ENCODE measurements at places on chromosomes 16 and 17.

GRCh38 chr16:67857547-67858233 lies 10.2 kb upstream of the CENPT start:
- DNase-seq: no peak

DNA sequence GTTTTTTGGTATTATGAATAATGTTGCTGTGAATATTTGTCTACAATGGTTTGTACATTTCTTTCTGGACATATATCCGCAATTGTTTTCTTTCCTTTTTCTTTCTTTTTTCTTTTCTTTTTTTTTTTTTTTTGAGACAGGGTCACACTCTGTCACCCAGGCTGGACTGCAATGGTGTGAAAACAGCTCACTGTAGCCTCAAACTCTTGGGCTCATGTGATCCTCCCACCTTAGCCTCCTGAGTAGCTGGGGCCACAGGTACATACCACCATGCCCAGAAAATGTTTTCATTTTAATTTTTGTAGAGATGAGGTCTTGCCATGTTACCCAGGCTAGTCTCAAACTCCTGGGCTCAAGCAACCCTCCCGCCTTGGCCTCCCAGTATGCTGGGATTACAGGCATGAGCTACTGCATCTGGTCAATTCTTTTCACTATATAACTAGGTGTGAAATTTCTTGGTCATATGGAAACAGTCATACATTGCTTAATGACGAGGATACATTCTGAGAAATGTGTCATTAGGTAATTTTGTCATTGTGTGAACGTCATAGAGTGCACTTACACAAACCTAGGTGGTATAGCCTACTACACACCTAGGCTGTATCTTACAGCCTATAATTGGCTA lies 15.2 kb downstream of the IL21R start:
- no peak for DNase-seq

- no peak for DNase-seq
Observed at GRCh38 chr16:65919145-65919985, 447.1 kb upstream of the CDH5 start.

- no peak for DNase-seq
Observed at GRCh38 chr16:88543230-88543813, 26.9 kb upstream of the ZC3H18 start.

DNA sequence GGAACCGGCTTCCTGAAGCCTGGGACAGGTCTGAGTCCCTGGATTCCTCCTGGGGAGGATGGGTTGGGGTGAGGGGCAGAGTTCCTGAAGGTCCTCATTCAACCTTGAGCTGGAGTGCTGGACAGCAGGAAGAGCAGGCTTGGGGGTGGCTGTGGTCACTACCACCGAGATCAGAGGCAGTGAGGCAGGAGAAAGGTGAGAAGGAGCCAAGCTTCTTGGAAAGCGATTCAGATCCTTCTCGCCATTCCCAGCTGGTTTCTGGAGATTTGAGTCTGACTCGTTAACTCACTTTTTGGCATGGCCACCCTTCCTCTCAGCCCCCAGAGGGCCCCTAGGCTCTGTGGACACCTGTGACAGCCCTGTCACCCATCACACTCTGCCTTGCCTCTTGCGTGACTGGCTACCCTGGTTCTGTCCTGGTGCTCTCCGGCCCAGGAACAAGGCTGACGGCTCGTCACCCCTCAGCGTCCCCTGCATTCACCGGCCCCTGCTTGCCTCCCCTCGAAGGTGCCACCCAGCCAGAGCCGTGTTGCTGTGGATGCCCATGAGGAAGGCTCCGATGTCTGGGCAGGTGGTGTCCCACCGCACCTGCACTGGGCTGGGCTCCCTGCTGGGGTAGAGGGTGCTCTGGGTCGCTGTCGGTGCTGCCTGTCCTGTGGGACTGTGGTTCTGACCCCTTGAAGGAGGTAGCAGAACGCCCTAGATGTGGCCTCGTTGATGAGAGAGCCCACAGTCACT lies 9.7 kb upstream of the TIMP2 start:
- DNase-seq: no peak

DNA sequence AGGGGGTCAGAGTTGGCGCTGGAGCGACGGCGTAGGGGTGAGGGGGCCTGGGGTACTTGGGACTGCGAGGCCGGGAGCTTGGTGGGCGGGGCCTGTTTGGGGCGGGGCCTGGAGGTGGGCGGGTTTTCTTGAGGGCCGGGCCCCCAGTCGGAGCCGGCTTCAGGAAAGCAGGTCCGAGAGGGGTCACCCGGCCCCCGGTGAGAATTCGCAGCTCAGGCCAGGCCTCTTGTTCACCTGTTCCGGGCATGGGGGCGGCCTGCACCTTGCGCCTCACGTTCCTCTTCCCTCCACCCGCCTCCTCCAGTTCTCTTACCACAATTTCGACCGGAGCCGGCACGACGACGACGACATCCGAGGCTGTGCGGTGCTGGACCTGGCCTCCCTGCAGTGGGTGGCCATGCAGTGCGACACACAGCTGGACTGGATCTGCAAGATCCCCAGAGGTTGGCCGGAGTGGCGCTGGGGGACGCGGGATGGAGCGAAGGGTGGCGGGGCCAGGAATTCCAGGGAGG lies 52.5 kb downstream of the MRC2 start:
- no peak for DNase-seq

DNA sequence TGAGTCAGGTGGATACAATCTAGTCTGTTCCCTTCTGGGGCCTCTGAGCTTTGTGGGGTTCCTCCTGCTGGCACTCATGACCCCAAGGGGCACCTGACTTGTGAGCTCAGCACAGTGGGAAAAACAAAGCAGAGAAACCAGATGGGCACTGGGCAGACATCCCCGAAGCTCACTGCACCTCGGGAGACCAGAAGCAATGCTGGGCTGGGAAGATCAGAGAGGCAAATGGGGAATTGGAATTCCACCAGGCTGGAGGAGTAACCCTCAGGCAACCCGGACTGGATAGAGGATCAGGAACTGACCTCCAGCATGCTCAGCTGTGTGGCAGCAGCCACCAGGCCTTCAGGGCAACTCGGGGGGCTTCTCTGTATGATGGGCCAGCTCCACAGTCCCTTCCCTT lies 50.3 kb downstream of the ABCC12 start:
- DNase-seq: no peak

- no peak for DNase-seq
Observed at GRCh38 chr17:75773121-75773807, 8.3 kb upstream of the GALK1 start.

DNA sequence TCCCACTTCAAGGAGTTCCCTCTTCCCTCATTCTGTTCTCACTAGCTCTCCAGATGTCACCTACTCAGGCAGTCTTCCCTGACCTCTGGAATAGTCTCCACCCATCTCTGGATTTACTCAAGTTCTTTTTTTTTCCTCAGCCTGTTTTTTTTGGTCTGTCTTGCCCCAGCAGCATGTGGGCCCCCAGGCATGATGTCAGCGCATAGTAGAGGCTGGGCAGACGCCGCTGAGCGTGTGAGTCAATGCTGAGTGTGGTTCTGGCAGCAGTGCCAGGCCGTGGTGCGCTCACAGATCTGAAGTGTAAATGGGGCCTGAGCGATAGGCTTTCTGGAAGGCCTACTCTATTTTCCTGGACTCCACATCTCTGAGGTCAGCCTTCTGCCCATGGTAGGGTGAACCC lies 2.7 kb upstream of the KCNJ18 start:
- no peak for DNase-seq

GRCh38 chr17:46935658-46936266 lies 12.8 kb downstream of the GOSR2 start:
- DNase-seq: no peak

GRCh38 chr17:14033166-14033565 lies 36.1 kb upstream of the COX10 start:
- DNase-seq: no peak

DNA sequence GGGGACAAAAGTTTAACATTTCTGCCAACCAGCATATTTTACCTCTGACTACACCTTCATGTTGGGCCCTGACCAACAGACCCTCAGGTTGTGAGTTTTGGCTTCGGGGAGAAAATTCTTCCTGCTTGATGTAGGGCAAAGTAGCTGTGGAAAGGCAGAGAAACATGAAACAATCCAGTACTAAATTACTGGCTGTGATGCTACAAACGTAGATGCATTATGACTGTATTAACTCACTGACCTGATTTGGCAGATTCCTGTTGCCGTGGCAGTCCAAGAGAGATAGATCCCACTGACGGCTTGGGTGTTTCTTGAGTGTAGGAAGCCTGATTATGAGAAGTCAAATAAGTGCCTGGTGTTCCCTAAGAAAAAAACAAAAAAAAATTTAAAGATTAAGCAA lies 80.7 kb downstream of the TTC19 start:
- DNase-seq: no peak

- DNase-seq: no peak
Observed at GRCh38 chr17:55121268-55121667, 143.5 kb upstream of the HLF start.

- no peak for DNase-seq
Observed at GRCh38 chr16:49558451-49558850, 184.8 kb downstream of the C16orf78 start.

- no peak for DNase-seq
Observed at GRCh38 chr17:41553987-41554680, 17.7 kb downstream of the KRT9 start.
